Lung (tissue), 17 donors: ENCODE measurements at places on chromosomes 3 and 15. TPM values are rescaled to one million over a fixed set of nuclear protein-coding genes. Genes with fewer than 3 reads are reported as not detected.

DNA sequence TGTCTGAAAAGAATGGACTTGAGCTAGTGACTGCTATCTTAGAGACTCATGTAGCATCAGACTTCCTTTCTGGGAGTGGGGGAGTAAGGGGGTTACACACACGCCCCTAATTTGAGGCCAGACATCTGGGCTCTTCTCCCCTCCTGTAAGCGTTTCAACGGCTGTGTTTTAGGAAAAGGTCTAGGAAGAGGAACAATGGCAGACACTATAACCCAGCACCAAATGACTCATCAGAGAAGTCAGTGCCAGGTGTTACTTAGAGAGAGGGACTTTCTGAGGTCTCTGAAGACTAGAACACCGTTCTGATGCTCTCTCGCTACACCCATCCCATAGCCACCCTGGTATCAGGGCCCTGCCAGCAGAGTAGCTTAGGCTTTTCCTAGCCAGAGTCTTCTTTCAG is 65.5 kb downstream of the SSUH2 start:
- no peaks in the 10 kb centered on the region for H3K27me3 ChIP-seq
- no peak for DNase-seq
- H3K4me3 ChIP-seq: no peak overlapping the region
- no peaks in the 10 kb centered on the region for H3K4me1 ChIP-seq

PP2D1 gene
- not detected for total RNA-seq

DNA sequence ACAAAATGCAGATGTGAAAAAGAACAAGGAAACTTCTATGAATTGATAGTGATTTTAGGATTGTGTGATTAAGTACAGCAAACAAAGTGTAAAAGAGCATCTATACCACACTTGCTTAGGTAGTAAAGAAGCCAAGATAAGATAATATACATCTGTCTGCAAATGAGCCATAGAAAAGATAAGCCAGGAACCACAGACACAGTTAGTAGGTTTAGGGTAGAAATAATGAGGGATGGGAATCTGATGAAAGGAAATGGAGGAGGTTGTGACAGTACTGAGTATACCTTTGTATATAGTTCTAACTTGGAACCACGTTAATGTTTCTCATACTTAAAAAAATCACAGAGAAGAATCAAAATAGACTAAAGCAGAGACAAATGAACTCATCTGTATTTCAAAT is 54.0 kb downstream of the TCF12 start:
- H3K4me3 ChIP-seq: no peak overlapping the region
- peaks cover 8% of the 10 kb centered on the region for H3K4me1 ChIP-seq
- H3K36me3 ChIP-seq: no peaks in the 10 kb centered on the region
- no peak overlapping the region for H3K27ac ChIP-seq
- H3K27me3 ChIP-seq: no peaks in the 10 kb centered on the region

DNA sequence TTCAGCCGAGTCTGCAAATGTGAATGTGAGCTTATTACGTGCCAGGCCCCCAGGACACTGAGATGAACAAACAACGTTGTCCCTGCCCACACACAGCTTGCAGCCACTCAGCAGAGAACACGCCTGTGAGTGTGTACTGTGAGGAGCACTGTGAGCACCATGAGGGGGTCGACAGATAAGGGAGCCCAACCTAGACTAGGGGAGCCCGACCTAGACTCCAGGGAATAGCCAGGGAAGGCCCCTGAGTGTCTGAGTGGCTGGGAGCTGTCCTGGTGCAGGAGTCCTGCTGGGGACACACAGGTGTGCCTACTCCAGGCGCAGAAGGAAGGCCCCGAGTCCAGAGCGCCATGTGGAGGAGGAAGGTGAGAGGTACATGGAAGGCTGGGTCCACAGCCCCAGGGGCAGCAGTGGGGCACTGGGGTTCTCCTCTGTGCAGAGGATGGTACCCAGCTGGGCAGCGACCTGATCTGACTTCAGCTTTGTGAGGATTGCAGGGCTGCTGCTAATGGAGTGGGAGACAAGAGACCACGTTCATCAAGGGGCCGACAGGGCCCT is 36.5 kb downstream of the MGLL start:
- no peak for DNase-seq
- H3K4me3 ChIP-seq: no peak overlapping the region
- H3K4me1 ChIP-seq: peaks cover 21% of the 10 kb centered on the region
- H3K27ac ChIP-seq: peak overlapping the region; percentile 70
- H3K27me3 ChIP-seq: no peaks in the 10 kb centered on the region

TSEN2 gene
- total RNA-seq: 15.1 TPM

DNA sequence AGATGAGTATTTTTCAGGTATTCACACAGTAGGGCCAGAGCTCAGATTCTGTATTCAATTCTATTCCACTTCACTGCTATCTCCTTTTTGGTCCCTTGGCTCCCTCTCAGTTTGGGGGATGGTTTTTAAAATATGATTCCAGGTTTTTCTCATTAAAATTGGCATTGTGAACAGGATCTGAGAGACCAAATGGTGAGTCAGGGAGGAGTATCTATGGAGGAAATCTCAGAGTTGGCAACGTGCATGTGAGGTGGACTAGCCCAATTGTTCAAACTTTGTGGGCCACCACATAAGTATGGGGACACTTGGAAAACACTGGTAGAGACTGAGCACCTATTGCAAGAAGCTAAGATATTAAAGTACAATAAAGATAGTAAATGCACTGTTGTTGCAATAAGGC is 53.9 kb upstream of the TTC14 start:
- no peak overlapping the region for H3K27ac ChIP-seq
- H3K27me3 ChIP-seq: no peaks in the 10 kb centered on the region
- no peak for DNase-seq
- no peak overlapping the region for H3K4me3 ChIP-seq
- no peaks in the 10 kb centered on the region for H3K36me3 ChIP-seq

- no peaks in the 10 kb centered on the region for H3K27me3 ChIP-seq
- no peaks in the 10 kb centered on the region for H3K36me3 ChIP-seq
- H3K4me1 ChIP-seq: no peaks in the 10 kb centered on the region
- DNase-seq: no peak
Measured at GRCh38 chr3:117892431-117892841, 1142.2 kb downstream of the IGSF11 start.

GRCh38 chr3:148500881-148501280 is 196.8 kb upstream of the AGTR1 start:
- no peaks in the 10 kb centered on the region for H3K27me3 ChIP-seq
- H3K27ac ChIP-seq: no peak overlapping the region
- no peaks in the 10 kb centered on the region for H3K36me3 ChIP-seq
- no peak for DNase-seq
- no peak overlapping the region for H3K4me3 ChIP-seq

DNA sequence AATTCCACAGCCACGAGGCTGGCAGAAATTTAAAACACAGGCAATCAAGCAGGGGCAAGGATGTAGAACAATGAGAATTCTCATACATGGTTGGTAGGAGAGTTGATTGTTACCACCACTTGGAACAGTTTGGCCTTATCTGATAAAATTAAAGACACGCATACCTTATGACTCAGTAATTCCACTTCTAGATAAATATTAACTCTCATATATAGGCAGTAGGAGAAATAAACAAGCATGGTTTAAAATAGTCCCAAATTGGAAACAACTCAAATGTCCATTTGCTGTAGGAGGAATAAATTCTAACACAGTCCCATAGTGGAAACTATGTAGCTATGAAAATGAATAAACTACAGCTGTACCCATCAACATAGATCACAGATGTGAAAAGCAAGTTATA is 42.3 kb upstream of the USP3 start:
- H3K27me3 ChIP-seq: no peaks in the 10 kb centered on the region
- no peak for DNase-seq
- no peaks in the 10 kb centered on the region for H3K36me3 ChIP-seq
- H3K27ac ChIP-seq: no peak overlapping the region

CLDN11 gene
- 6.0 TPM for total RNA-seq

DNA sequence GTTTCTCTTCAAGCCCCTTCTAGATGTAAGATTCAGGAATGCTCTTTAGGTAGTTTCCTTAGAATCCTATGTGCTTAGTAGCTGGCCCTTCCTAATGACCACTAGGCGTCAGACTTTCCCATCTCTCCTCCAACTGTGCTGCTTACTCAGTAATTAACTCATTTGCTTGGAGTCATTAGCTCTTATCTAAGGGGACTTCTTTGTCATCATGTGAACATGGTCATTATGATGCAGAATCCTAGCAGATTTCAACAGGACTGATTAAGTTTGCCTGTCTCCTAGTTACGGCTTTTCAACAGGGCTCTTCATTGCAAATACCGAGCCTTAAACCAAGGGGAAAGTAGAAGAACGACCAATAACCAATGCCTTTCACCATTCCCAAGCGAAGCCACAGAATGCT is 46.4 kb downstream of the GJD2 start:
- no peaks in the 10 kb centered on the region for H3K36me3 ChIP-seq
- no peak overlapping the region for H3K4me3 ChIP-seq

DNA sequence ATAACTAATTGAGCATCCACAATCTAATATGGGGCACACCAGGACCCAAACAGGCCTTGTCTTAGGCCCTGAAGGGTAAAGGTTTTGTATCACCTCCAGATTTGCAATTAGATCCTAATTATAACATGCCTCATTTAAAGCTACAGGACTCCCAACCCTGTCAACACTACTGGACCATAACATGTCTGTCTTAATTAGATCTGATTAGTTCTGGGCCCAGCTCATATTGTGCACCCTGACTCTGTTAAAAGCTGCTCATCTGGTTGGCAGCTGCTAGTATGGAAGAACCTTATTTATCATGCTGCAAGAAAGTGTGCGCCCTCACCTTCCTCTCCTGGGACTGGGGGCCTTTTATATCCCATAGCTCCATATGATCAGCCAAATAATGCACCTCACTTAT is 457.8 kb downstream of the ROBO1 start:
- H3K27ac ChIP-seq: no peak overlapping the region
- H3K4me1 ChIP-seq: peaks cover 8% of the 10 kb centered on the region
- no peaks in the 10 kb centered on the region for H3K36me3 ChIP-seq
- no peak for DNase-seq

STXBP5L gene
- total RNA-seq: 0.26 TPM

CKMT1B gene
- total RNA-seq: not detected

CPN2 gene
- total RNA-seq: not detected

DNA sequence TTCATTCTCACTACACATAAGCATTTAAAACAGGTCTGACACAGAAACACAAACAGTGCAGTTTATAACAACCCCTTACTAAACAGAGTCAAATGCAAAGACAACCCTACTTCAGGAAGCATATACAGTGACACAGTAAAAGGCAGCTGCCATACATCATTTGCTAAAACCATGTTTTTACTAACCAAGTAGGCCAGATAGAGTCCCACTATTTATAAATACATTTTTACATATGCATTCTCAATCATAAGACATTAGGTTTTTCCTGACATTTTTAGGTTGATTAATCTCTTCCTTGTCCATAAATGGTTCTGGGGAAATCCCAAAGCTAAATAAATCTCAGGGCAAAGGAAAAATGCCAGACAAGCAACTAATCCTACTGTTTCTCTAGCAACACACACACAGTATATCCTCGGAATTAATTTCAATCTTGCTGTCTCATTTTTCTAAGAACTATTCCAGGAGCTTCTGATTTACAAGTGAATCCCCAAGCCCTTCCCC is 39.0 kb downstream of the CHAC1 start:
- H3K36me3 ChIP-seq: peaks cover 14% of the 10 kb centered on the region
- H3K27ac ChIP-seq: no peak overlapping the region
- no peaks in the 10 kb centered on the region for H3K4me1 ChIP-seq
- peak; percentile 30 for DNase-seq

GRCh38 chr15:56732135-56732885 is 999 bp downstream of the ZNF280D start:
- H3K4me3 ChIP-seq: peak overlapping the region; percentile 64
- no peaks in the 10 kb centered on the region for H3K36me3 ChIP-seq
- H3K4me1 ChIP-seq: peaks cover 16% of the 10 kb centered on the region
- H3K27me3 ChIP-seq: no peaks in the 10 kb centered on the region

GRCh38 chr15:92079647-92080255 is 226.2 kb downstream of the SLCO3A1 start:
- H3K27ac ChIP-seq: no peak overlapping the region
- H3K4me1 ChIP-seq: no peaks in the 10 kb centered on the region

DNA sequence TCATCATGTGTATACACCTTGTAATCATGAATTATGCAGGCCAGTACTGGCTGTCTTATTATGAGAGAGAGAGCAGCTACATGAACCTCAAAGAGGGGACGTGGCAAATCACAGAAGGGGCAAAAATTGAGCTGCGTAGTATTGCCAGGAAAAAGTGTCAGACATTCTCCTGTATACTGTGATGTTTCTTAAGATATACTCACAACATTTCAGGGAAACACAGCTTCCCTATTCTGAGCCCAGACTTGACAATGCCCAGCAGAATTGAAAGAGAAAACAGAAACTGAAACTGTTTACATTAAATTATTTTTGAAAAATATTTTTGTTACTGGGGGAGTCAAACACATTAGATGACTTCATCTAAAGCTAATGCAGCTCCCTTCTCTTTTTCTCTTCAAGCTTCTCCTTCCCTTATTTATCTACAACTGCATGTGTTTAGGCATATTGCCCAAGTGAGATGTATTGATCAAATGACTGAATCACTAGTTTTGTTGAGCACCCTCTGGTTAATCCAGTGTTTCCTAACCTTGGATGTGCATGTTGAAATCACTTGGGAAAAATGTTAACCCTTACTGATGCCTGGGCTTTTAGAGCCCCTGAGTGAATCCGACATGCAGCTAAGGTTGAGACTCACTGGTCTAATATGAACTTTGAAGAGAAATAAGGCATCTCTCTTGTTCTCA is 39.5 kb downstream of the CADPS start:
- H3K4me1 ChIP-seq: no peaks in the 10 kb centered on the region
- no peak overlapping the region for H3K4me3 ChIP-seq
- no peaks in the 10 kb centered on the region for H3K27me3 ChIP-seq
- H3K27ac ChIP-seq: no peak overlapping the region
- no peak for DNase-seq

DNA sequence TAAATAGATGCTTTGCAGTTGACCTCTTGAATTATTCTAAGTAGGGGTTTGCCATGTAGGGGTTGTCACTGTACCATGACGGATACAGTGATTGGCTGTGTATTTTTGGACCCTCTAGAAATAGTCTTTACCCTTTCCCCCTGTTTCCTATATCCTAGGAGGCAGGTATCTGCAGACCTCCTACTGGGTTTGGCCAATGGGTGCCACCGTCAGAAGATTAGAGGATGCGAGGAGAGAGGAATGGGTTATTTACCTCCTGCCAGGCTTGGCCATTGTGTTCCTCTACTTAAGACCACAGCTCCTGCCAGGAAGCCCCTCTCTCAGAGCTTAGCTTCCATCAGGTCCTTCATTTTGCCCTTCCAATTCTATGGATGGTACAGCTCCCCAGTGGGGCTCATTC is 40.2 kb upstream of the CLRN1 start:
- no peaks in the 10 kb centered on the region for H3K36me3 ChIP-seq
- no peak overlapping the region for H3K27ac ChIP-seq
- H3K4me1 ChIP-seq: peaks cover 2% of the 10 kb centered on the region
- H3K4me3 ChIP-seq: no peak overlapping the region
